ENCODE measurements at places on chromosomes 12 and 14. TPM values are rescaled to one million over a fixed set of nuclear protein-coding genes. Genes with fewer than 3 reads are reported as not detected.
A peak's percentile ranks its signal among the peaks of the same experiment; 100 is the strongest.

Gene ALG10
- 0.88 TPM for polyA plus RNA-seq

- no peak for DNase-seq
Observed at GRCh38 chr12:509500-509899, 49.8 kb downstream of the B4GALNT3 start.

- no peak for DNase-seq
Observed at GRCh38 chr12:124395284-124395752, 100.4 kb downstream of the RFLNA start.

DNA sequence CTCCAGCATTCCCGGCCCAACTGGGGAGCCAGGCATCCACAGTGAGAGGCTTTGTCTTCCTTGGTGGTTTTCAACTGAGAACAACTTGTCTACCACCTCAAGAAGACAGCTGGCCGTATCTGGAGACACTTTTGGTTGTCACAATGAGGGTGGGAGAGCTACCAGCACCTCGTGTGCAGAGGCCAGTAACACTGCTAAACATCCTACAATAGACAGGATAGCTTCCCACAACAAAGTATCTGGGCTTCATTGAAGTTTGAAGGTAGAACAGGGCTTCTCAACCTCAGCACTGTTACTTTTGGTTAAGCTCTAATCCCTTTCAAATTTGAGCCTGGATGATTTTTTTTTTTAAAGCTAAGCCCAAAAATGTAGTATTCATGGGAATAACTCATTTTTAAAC lies 10.9 kb downstream of the SLC7A8 start:
- no peak for DNase-seq

- DNase-seq, result peak; percentile 69
Observed at GRCh38 chr14:99524804-99525698, 43.8 kb downstream of the CCNK start.

Gene DBX2
- not detected for polyA plus RNA-seq

DNA sequence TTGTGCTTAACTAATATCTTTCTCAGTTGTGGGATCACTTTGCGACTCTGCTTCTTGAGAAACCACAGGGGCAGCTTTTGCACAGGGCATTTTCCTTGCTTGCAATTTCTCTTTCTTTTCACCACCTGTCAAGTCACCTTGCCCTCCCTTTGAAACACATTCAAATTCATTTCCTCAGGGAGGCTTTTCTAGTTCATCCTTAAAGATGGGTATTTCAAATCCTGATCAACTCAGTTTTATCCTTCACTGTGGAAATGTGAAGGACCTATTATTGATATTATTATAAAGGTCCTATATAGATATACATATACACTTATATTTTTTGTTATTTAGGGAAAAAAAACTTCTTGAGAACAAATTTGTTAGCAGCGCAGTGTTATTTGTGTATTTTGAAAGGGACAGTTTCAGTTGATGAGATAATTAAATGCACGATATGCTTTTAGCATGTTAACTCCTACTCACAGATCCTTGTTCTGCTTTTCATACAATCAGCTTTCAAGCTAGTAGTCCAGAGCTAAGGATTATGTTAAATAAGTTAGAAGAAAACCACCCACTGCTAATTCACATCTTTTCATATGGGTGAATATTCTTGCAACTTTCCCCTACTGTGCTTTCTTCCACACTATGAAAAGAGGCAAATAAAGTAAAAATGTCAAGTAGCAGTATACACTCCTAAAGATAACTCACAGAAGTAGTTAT lies 501.4 kb upstream of the RGS6 start:
- DNase-seq, result no peak

GRCh38 chr12:77891518-77892147 lies 60.9 kb downstream of the NAV3 start:
- no peak for DNase-seq

DNA sequence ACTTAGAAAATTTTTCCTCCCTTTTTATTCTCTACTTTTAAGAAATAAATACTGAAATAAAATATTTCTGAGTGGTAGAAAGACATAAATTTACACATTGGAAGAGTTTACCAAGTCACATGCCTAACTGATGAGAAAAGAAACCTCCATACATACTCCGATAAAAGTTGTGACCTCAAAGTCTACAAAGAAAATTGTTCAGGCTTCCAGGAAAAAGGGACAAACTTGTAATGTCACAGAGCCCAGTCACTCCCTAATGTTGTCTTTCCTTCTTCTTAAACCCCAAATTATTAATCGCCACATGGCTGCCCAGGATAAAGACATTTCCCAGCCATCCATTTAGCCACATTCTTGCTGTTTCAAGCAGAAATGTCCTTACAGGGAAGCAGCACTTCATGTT lies 455.3 kb downstream of the MDGA2 start:
- DNase-seq, result no peak

Gene APAF1
- polyA plus RNA-seq, result 5.9 TPM

Gene SLC41A2
- 8.3 TPM for polyA plus RNA-seq

- no peak for DNase-seq
Observed at GRCh38 chr12:4572680-4573079, 10.7 kb downstream of the DYRK4 start.

DNA sequence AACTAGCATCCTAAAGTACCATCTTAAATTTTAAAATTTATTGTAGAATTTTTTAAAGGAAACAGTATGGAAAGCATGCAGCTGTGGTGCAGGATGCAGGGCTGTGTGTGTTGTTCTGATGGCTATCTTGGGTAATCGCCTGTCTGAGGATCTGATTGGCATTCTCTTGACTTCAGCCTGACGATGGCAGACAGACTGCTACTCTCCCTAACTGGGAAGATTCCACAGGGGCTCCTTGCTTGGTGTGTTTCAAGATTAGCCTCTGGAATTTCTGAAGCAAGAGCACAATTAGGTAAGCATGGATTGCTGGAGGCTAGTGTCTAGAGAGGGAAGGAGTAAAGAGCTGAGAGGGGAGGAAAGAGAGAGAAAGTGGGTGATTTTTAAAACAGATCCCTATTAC lies 696.8 kb upstream of the LRFN5 start:
- no peak for DNase-seq

Gene POLE2
- 3.2 TPM for polyA plus RNA-seq

Gene TDRD9
- 2.3 TPM for polyA plus RNA-seq

DNA sequence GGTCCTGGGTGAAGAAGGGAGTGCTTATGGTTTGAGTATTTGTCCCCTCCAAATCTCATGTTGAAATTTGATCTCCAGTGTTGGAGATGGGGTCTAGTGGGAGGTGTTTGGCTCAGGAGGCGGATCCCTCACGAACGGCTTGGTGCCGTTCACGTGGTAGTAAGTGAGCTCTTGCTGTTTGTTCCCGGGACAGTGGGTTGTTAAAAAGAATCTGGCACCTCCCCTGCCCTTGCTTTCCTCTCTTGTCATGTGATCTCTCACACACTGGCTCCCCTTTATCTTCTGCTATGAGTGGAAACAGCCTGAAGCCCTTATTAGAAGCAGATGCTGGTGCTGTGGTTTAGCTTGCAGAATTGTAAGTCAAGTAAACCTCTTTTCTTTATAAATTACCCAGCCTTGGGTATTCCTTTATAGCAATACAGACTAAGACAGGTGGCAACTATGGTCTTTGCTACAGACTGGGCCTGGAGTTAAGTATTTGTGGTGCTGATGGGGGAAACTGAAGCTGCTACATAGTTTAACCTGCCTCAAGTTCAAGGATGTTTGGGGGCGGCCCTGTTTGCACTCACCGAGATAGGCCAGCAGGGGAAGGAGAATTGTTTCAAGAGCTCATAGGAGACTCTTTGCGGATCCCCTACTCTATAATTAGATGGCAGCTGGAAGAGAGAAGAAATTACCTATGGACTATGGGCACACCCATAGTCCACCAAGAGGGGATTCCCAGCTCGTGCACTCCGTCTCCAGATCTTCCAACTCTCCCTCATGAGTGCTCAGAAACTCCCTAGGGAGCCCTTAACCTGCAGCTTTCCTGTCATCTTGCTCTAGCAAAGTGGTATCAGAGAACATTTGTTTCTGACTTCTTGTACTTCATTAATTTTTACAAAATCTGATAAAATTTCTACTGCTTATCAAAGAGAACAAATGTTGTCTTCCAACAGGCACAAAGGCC lies 164.6 kb downstream of the SLC15A5 start:
- DNase-seq, result no peak

Gene RDH5
- polyA plus RNA-seq, result 43.7 TPM

- DNase-seq, result no peak
Observed at GRCh38 chr14:36423430-36423829, 96.6 kb downstream of the NKX2-1 start.

- peak; percentile 26 for DNase-seq
Observed at GRCh38 chr14:99944241-99944651, 121.0 kb upstream of the EVL start.

GRCh38 chr12:103729499-103729898 lies 111.5 kb downstream of the NT5DC3 start:
- no peak for DNase-seq

Gene FGD6
- 10.4 TPM for polyA plus RNA-seq

Gene RERGL
- polyA plus RNA-seq, result not detected

- DNase-seq, result no peak
Observed at GRCh38 chr14:79476552-79476951, 734.8 kb downstream of the DIO2 start.

DNA sequence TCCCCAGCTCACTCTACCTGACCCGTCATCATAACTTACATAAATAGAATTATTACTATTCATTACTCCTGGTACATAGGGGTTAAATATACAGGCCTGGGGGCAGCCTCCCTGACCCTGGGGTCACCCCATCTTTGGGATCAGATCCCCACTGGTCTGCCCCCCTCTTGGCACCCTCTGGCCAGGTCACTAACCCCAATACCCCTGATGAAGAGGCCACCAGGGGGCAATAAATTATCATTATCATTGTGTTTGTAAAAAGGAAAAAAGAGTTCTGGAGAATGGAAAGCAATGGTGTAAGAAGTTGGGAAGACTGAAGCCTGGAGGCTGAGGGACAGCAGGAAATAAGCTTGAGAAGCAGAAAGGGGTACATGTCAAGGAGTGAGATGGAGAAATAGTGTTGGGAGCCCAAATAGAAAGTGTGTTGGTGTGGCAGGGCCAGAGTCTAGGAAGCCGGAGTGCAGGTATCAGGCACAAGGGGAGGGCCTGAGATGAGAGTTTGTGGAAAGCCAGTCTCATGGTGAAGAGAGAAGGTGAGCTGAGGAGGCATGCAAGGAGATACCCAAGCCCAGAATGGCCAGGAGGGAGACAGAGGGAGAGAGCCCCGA lies 6.1 kb upstream of the AAAS start:
- DNase-seq, result no peak

GRCh38 chr14:89241934-89242651 lies 174.9 kb downstream of the FOXN3 start:
- no peak for DNase-seq

Gene ASCL1
- polyA plus RNA-seq, result 1.5 TPM

DNA sequence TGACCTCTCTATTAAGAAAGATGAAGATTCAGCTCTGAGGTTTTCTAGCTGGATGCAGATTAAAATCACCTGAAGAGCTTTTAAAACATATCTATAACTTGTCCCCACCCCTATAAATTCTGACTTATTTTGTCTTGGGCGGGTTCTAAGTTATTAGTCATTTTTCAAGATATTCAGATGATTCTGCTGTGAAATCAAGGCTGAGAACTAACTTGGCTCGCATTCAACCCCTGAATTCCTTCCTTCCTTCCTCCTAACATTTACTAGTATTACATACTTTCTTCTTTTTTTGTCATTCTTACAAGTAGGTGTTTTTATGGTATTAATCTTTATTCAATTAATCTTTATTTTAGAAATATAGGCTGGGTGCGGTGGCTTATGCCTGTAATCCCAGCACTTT lies 55.4 kb downstream of the SSPN start:
- DNase-seq, result no peak

- DNase-seq, result peak; percentile 29
Observed at GRCh38 chr14:68401317-68401716, 391.6 kb downstream of the ZFP36L1 start.

Gene SLC8B1
- 21.8 TPM for polyA plus RNA-seq

GRCh38 chr12:75101781-75102180 lies 107.9 kb downstream of the KCNC2 start:
- no peak for DNase-seq

DNA sequence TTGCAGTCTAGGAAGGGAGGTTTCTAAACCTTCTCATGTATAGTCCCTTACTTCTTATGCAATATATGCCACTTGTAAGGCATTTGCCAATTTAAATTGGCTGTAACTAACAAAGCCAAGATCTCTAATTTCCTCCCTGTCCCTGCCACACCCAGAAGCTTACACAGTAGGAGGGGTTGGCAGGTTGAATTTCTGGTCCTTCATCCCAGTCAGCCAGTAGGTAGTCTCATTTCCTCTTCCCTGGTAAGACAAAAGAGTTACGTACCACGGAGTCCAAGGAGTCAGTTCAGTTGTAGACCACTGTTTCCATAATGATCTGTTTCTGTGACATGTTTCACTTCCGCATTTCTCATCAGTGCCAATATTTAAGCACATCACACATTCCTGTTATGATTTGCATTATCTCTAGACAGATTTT lies 47.0 kb upstream of the PLBD1 start:
- no peak for DNase-seq

GRCh38 chr12:2651068-2651965 lies 143.5 kb upstream of the FKBP4 start:
- no peak for DNase-seq

GRCh38 chr14:89163031-89163636 lies 253.9 kb downstream of the FOXN3 start:
- DNase-seq, result no peak

DNA sequence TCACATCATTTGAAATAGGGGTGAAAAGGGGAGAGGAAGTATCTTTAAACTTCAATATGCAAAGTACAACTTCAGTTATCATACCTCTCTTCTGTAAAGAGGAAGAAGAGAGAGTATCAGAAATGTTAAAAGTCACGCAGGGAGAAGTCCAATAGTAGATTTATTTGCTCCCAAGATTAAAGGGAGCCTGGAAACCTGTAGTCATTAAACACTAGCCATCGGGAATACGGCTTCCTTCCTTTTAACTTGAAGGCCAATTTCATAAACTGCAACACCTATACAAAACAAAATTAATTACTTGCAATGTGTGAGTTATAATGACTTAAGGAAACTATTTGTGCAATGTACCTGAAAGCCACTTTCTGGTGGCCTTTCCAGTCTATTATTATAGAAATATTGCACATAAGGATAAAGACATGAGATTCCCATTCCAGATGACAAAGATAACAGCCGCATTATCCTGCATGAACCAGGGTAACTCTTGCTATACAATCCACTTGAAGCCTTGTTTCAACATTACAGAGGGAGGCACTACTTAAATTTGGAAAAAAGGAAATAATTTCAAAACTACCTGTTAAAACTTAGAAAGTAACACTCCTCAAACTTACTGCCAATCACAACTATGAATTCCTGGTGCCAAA lies 4.6 kb downstream of the BTG1 start:
- DNase-seq, result no peak

GRCh38 chr12:72010356-72010755 lies 71.7 kb downstream of the TPH2 start:
- no peak for DNase-seq

- DNase-seq, result no peak
Observed at GRCh38 chr14:69490219-69490918, 5.8 kb downstream of the PLEKHD1 start.

Gene ATXN3
- polyA plus RNA-seq, result 15.3 TPM

GRCh38 chr12:124754949-124755800 lies 108.5 kb downstream of the SCARB1 start:
- peak; percentile 70 for DNase-seq

DNA sequence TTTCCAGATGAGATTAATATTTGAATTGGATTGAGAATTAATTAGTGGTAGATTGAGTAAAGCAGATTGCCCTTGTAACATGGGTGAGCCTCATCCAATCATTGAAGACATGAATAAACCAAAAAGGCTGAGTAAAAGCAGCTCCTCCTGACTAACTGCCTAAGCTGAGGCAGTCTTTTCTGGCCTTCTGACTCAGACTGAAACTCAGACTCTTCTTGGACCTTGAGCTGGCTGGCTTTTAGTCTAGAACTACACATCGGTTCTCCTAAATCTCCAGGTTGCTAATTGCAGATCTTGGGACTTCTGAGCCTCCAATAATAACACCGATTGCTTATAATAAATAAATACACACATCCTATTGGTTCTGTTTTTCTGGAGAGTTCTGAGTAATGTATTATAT lies 24.0 kb downstream of the FKBP11 start:
- DNase-seq, result no peak

All from hepatocyte (in vitro differentiated cells).